ENCODE measurements at places on chromosomes 5 and 9.

DNA sequence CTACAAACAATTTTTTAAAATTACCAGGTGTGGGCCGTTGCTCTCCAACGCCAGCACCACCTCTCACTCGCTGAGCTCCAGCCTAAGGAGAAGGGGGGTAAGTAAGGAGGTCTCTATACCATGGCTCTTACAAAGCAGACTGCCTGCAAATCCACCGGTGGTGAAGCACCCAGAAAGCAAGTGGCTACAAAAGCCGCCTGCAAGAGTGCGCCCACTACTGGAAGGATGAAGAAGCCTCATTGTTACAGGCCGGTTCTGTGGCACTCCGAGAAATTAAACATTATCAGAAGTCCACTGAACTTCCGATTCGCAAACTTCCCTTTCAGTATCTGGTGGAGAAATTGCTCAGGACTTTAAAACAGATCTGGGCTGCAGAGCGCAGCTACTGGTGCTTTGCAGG lies 46.0 kb downstream of the CDO1 start:
- peak; percentile 3 for DNase-seq

GRCh38 chr5:172496671-172497371 lies 42.5 kb upstream of the SH3PXD2B start:
- DNase-seq = no peak

DNA sequence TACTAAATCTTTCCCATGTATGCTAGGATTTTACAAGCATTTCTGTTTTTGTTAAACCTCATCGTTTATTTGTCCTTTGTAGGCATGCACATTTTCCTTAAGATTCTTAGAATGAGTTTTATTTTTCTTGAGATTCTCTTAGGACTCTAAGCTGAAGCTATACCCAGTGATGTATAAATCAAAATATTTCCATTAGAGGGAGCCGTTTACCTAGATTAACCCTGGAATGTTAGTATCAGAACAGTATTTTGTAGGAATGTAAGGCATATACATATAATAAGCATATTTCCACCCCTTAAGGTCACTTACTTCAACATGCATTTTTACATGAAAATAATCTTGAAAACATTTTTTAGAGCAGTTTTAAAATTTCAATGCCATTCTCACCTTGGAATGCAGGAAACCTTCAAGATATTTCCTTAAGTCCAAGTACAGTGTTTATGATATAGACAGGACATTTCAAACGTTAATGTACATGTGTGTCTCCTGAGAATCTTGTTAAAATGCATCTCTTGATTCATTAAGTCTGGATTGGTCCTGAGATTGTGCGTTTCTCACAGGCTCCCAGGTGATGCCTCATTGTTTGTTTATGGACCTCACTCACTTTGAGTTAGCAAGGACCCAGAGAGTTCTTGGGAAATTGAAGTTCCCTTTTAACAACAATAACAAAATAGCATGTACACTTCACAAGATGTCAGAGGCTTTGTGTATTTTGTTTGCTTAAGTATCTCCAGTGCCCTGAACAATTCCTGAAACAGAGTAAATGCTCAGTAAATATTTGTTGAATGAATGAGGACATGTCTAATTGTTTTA lies 34.9 kb upstream of the FCHO2 start:
- peak; percentile 27 for DNase-seq

- DNase-seq = no peak
Measured at GRCh38 chr9:88991066-88992034, at the start of gene S1PR3. Gene S1PR3 (plus strand): TSS chr9:88991468. CDS start chr9:89001201, 9,733 bp downstream.

- no peak for DNase-seq
Measured at GRCh38 chr5:116343961-116344360, 230.7 kb downstream of the SEMA6A start.

GRCh38 chr9:36142510-36143244 lies 6.1 kb downstream of the GLIPR2 start:
- no peak for DNase-seq

DNA sequence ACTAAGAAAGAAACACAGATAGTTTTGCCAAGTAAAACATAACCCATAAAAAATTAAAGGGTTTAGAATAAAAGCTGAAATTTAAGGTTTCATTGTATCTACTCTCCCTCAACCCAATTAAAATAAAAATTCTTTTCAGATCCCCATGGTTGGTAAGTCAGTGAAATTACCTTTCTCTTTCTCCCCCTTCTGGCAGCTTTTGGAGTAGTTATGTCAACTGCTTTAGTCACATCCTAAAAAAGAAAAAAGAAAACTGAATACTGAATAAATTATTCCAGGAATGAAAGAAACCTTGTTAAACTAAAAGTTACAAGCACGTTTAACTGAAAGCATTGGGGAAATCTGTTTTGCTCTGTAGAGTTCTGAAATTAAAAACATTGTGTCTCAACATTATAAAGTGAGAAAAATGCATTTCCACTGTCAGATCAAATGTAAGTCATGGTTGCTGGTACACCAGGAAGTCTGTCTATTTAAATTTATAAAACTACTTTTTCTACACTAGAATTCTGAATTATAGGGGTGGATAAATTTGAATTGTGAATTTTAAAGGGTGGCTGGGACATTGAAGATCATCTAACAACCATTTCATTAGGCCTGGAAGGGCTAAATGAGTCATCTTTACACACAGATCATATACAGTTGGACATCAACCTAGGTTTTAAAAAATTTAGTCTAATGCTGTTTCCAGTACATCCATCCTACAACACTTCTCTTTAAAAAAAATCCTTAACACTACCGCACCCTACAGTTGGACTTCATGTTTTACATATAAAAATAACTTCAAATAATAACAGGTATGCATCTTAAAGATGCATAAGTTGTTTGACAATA lies 24.7 kb downstream of the PSIP1 start:
- DNase-seq = no peak

DNA sequence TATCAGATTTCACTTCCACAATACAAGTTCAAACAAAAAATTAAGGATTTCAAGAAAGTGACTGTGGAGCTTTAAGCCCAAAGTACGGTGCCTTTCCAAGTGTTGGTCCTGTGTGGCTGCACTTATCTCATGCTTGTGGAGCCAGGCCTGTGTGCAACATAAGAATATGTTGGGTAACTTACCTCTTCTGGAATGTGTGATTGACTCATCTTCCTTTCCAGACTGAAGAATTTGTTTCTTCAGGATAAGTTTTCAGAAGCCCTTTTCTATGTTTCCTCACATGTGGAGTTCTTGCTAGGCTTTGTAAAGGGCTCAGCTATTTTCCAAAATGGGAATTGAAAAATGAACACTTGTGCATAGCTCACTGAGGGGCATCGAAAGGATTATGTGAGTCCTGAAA lies 485.1 kb upstream of the PAPPA start:
- DNase-seq = no peak

GRCh38 chr5:59500014-59500413 lies 393.5 kb downstream of the PDE4D start:
- DNase-seq = no peak

GRCh38 chr5:165310031-165310430 lies 1804.6 kb downstream of the MAT2B start:
- DNase-seq = no peak

GRCh38 chr5:34687269-34688011 lies 31.3 kb downstream of the RAI14 start:
- no peak for DNase-seq

DNA sequence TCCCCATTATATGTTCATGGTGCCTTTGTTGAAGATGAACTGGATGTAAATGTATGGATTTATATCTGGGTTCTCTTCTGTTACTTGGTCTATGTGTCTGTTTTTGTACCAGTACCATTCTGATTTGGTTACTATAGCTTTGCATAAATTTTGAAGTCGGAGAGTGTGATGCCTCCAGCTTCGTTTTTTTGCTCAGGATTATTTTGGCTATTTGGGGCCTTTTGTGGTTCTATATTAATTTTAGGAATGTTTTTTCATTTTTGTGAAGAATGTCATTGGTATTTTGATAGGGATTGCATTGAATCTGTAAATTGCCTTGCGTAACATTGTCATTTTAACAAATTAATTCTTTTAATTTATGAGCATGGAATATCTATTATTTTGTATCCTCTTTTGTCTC lies 36.6 kb upstream of the ZNF366 start:
- DNase-seq = no peak

GRCh38 chr9:5596173-5596572 lies 32.7 kb upstream of the RIC1 start:
- no peak for DNase-seq

DNA sequence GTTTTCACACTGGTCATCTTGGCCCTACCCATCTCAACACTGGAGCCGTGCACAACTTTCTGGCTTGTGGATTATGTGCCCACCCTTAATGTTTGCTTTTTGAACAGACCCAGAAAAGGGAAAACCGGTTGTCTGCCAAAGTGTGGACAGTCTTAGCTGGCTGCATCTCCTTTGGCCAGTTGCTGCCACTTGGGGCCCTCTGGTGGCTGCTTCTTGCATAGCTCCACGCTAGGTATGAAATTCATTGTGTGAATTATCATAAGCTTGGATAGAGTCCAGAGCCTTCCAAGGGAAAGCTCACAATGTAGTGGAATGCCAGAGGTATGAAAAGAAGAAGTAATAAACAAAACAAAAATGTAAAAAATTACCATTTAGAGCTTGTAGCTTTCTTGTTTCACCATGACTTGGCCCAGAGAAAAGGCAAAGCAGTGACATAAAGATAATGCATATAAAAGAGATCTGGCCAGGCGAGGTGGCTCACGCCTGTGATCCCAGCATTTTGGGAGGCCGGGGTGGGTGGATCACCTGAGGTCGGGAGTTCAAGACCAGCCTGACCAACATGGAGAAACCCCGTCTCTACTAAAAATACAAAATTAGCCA lies 12.5 kb upstream of the SLC36A3 start:
- peak; percentile 25 for DNase-seq

DNA sequence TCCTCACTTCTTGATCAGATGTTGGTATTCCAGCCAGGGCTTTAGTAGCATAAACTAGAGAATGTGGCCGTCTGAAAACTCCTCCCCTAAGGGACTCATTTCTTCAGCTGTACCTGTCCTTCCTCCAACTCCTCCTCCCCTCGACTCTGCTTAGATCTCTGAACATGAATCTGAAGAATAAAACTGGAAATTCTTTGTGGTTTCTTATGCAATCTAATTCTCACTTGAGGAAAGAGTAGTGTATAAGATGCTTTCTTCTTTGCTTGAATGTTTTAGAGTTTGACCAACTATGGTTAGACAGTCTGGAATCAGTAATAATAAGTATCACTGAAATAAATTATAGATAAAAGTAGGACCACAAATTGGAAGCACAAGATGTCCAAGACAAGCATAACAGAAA lies 128.5 kb downstream of the LRRC70 start:
- no peak for DNase-seq

DNA sequence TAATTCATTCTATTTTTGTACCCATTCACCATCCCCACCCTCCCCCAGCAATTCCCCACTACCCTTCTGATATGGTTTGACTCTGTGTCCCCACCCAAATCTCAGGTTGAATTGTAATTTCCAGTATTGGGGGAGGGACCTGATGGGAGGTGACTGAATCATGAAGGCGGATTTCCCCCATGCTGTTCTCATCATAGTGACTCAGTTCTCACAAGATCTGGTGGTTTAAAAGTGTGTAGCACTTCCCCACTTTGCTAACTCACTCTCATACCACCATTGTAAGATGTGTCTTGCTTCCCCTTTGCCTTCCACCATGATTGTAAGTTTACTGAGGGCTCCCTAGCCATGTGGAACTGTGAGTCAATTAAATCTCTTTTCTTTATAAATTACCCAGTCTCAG lies 25.9 kb upstream of the TESK1 start:
- DNase-seq = no peak

- no peak for DNase-seq
Measured at GRCh38 chr9:129648092-129648763, 6.3 kb upstream of the ASB6 start.

DNA sequence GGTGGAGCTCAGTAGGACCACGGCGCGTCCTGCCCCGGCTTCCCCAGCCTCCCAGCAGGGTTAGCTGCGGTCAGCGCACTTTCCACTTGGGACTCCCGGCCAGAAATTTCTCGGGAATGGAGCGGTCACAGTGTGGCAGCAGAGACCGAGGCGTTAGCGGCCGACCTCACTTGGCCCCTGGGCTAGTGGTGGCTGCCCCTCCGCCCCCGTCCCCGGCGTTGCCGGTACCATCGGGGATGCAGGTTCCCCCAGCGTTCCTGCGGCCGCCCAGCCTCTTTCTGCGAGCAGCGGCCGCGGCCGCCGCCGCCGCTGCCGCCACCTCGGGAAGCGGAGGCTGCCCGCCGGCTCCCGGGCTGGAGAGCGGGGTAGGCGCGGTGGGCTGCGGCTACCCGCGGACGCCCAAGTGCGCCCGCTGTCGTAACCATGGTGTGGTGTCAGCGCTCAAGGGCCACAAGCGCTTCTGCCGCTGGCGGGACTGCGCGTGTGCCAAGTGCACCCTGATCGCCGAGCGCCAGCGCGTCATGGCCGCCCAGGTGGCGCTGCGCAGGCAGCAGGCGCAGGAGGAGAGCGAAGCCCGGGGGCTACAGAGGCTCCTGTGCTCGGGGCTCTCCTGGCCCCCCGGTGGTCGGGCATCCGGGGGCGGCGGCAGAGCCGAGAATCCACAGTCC lies 460 bp downstream of the DMRTA1 start:
- peak; percentile 88 for DNase-seq

GRCh38 chr5:80754900-80755299 lies 100.1 kb upstream of the DHFR start:
- peak; percentile 88 for DNase-seq

- DNase-seq = no peak
Measured at GRCh38 chr9:135968083-135968476, 6.9 kb upstream of the UBAC1 start.

DNA sequence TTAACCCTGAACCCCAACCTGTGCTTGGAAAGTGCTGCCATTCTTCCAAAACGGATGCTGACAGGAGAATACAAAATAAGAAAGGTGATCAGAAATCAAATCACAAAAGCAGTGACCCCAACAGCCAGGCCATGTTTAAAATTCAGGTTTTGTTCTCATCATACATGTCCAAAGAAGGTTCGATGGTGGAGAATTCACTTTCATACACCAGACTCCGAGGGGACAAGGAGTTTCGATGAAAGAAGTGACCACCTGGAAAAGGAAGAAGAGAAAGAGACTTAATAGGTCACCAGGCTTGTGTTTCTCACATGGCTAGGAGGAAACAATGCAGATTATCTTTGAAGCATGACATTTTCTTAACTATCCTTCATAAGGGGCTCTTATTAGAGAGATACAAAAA lies 12.5 kb upstream of the TBC1D9B start:
- no peak for DNase-seq
